CD14-positive monocyte (primary cell): ENCODE measurements at places on chromosomes 7 and 10. TPM values are rescaled to one million over a fixed set of nuclear protein-coding genes. Genes with fewer than 3 reads are reported as not detected.

DNA sequence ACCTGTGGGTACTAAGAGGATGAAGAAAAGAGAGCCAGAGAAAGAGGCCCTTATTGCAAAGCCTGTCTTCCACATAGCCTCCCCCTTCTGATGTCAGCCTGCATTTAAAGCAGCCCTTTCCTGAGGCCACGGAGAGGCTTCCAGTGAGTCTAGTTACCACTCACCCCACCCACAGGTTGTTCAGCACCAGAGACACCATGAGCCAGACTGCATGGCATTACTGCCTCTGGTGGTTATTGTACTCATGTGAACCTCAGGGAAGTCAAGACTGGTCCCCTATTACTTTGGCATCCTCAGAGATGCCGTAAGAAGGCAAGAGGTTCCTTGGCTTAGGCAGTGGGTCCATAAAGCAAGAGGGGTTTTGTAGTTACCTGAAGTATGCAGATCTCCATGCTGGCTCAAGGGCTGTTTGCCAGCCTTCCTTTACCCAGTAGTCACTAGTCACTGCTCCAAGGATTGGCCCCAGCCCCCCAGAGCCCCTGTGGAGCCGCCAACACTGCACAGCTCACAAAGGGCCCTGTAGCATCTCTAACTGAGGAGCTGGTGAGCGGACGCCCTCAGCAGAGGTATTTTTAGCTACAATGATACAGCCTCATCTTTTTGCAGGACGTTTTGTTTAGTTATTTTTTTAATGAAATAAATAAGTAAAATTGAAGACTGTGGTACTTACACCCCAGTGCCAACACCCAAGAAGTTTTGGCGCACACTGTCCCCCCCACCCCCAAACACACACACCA is 20.7 kb downstream of the LRRC4 start:
- no peak for DNase-seq

- no peak for DNase-seq
Observed at GRCh38 chr7:90192876-90193750, 18.4 kb upstream of the STEAP2 start.

- no peak for DNase-seq
Observed at GRCh38 chr7:28183627-28184026, 3.0 kb upstream of the JAZF1 start.

DNA sequence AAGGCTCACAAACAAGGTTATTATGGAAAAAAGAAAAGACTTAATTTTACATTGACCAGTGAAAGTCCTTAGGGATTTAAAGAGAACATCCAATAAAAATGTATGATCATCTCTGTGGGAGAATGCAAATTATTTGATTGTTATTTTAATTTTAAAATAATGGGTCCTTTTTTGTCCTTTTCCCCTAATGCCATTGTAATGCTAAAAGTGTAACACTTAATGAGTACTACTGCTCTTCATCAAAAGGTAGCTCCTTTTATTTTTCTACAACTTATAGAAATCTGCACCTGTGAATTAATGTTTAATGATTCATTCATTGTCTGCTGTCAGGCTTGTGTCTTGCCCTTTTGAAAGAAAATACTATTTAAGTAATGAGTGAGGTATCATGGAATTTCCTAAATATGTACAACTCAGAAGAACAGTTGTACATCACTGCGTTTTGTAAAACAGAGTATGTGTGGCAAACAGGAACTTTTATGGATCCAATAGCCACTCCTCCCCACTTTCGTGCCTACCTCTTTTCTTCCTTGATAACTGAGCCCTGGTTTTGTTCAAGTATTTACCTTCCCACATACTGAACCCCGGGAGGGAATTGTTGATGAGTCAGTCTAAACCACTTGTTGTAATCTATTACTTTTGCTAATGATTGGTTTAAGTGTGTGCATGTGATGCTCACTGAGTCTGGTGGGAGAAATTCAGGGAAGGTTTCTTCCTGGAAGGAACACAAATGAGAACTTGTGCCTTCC is 19.9 kb upstream of the TRUB1 start:
- DNase-seq = no peak

DNA sequence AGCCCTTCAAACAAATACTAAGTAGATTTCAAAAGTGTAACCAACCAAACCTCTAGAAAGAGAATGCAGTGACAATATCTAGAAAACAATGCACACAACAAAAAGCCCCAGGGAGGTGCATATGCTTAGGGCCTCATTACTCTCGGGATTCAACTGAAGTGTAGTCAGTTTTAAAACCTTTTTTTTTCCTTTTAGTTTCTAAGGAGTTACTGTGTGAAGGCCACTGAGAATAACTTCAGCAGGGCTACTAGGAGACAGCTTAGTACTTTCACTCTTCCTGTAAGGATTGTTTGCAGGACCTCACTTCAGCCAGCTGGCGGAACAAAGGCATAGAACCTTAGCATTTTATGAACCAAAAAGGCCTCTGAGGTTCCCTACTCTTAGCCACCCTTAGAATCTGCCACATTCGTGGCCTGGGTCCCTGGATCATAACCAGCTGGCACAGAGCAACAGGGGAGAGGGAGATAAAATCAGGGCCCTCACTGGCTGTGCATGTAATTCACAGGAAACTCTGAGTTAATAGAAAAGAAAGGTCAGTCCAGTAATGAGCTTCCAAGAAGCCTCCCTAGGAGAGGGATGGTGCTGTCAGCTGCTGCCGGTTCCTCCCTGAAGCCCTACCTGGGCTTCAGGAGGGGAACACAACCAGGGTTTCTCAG is 3.6 kb downstream of the VOPP1 start:
- no peak for DNase-seq

- DNase-seq = no peak
Observed at GRCh38 chr10:111275091-111275490, 198.3 kb downstream of the ADRA2A start.

- DNase-seq = peak; percentile 49
Observed at GRCh38 chr10:7243873-7244272, 167.0 kb downstream of the SFMBT2 start.

DNA sequence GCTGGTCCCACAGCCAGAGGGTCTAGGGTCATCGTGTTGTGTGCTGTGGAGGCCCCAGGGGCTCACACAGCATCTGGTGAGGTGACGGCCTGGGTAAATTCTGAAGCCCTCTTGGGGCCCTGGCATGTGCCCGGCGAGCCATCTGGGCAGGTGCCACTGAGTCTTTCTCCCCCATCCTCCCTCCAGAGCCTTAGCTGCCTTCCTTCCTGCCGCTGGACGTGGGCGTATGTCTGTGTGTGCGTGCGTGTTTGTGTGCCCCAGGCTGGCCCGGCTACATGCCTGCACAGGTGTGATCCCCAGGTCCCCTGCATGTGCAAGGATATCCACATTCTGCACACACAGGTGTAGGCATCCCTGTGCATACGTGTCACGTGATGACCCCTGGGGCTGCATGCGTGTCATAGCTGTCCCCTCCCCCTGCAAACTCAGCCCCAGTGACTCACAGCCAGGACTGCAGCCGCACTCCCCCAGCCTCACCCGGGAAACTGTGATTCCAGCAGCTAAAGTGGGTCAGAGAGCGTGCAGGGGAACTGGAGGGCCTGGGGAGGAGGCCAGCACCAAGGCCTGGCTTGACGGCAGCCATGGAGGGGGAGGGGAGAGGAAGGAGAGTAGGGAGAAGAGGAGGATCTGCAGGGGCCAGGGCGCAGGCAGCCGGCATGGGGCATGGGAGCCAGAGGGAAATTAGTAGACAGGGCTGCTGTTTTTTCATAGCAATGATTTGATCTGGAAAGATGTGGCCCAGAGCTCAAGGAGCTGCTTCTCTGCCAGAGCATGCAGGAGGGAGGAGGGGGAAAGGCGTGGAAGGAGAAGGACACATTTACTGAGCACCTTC is 46.4 kb downstream of the ELFN1 start:
- DNase-seq = no peak

DNA sequence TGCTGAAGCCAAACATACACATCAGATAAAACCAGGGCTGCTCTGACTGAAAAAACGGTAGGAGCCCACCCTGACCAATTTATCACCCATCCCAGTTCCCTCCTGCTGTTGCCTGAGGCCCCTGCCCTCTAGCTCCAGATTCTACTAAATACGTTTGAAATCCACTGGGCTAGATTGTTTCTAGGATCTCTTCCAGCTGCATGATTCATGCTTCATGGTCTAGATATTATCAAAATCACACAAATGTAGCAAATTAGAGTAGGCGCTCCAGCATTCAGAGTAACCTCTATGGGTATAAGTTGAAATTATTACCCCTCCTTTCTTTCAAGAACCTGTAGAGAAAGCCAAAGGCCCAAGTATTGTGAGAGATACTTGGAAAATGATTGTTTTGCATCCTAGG is 151.2 kb upstream of the FAM13C start:
- DNase-seq = no peak

GRCh38 chr10:73501651-73502050 is 5.8 kb upstream of the PPP3CB start:
- peak; percentile 29 for DNase-seq

DNA sequence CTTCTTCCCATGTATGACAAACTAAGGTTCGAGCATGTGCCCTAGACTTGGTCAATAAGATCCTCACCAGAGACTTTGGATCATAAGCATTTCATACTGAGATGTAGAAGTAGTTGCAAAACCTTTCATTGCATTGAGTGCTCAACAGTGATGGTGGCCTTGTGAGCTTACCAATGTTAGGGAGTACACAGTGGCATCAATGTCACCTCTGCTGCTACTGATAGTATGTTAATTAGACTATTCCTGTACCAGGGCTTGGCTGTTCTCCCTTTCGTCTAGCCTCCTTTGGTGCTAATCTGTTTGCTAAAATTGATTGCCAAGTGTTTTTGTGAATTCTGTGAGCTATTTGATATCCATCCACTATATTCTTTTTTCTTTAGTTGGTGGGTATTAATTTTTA is 264.5 kb upstream of the SEMA3C start:
- no peak for DNase-seq

DNA sequence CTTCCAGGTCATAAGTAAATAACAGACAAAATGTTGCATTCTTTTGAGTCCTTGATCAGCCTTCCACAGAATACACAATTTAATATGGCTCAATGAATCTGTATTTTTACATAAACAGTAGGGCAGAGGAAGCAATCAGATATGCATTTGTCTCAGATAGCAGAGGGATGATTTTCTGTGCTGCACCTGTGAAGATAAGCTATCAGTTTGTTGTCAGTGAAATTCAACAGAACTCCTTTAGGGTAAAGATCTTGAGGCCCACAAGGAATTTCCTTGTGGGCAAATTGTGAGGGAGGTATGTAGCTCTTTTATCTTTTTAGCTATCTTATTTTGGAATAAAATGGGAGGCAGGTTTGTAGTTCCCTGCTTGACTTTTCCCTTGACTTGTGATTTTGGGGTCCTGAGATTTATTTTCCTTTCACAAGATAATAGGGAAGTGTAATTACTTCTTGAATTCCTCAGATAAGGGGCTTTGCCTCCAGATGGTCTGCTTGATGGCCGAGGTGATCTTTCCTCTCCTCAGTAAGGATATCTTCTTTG is 60.8 kb upstream of the CYP2C18 start:
- DNase-seq = no peak

DNA sequence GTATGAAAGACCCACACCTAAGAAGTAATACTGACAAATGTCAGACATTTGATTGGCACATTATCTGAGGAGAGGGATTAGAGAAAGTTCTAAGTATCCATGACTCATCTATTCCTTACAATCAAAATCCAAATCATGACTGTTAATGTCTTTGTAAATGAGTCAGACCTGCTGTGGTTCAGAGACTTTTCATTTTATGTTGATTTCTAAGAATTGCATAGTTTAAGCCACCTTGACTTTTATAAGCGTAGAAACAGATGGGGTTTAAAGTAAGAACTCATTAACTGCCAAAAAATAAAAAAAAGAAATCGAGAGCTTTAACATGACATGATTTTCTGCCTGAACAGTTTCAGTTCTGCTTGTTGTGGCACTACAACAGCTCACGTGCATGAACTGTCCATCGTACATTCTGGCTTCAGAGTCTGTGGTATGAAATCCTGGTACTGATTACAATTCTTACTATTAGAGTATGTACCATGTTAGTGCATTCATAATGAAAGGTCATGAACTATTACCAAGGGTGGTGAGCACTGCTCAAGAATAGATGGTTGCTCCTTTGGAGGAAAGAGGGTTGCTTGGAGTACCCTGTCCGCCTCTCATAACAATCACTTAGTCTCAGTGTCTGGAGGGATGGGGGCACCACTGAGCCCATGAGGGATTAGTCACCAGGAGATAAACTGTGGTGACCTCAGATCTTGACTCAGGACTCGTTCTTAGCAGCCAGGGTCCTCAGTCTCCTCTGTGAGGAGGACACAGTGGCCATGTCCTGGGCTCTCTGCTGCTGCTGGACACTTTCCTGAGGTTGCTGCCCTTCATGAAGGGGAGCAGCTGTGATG is 42.2 kb downstream of the ACSM6 start:
- DNase-seq = peak; percentile 27

DNA sequence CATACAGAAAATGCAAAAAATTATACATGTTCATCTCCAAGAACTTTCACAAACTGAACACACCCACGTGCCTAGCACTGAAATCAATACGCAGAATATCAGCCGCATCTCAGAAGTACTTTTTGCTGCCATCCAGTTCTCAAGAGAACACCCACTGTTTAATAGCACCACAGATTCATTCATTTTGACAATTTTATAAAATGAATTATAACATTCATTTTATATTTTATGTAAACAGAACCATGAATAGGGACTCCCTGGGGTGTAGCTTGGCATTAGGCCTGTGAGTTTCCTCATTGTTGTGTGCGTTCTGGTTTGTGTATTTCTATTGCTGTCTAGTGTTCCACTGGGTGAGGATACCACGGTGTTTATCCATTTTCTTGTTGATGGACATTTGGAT is 77.3 kb upstream of the PIP4K2A start:
- no peak for DNase-seq

DNA sequence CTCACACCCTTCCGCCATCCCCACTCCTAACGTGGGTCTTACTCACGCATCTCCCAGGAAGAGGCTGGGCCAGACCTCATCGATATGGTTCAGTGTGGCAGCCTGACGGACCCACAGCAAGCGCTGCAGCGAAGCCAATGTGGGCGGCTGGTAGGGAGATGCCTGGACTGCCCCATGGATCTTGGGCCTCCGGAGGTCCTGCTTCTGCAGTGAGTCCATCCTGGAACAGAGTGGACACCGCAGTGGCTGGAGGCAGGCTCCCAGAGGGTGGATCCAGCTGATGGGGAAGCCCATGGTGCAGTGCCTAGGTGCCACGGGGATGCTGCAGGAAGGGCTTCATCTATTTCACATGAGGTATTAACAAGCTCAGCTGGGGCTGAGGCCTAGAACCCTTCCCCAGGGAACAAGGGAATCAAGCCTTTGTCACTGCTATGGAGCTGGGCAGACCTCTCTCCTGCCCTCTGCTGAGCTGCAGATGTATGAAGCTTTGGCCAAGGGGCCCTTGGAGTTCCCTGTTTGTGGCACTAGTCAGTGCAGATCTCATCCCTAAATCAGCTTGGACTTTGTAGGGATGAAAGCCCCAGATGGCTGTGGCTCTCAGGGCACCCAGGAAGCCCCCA is 13.7 kb upstream of the SAMD8 start:
- no peak for DNase-seq

AKR1C4 gene
- polyA plus RNA-seq = not detected

CDK1 gene
- 0.08 TPM for polyA plus RNA-seq

C10orf67 gene
- not detected for polyA plus RNA-seq

SYCE1 gene
- polyA plus RNA-seq = not detected

NRAP gene
- polyA plus RNA-seq = not detected

SLC16A9 gene
- not detected for polyA plus RNA-seq

SPDYE8 gene
- not detected for polyA plus RNA-seq

GCK gene
- polyA plus RNA-seq = not detected in 2 replicates

PGAM1 gene
- 498 TPM for polyA plus RNA-seq

MACC1 gene
- not detected for polyA plus RNA-seq

FANK1 gene
- not detected for polyA plus RNA-seq

C1GALT1 gene
- 45.1 TPM for polyA plus RNA-seq

NKX2-3 gene
- not detected for polyA plus RNA-seq

SAMD9 gene
- polyA plus RNA-seq = 7.2 TPM

GRID2IP gene
- polyA plus RNA-seq = not detected in 2 replicates

GIMAP7 gene
- polyA plus RNA-seq = 115 TPM
